ENCODE measurements at places on chromosomes 16 and 17.

DNA sequence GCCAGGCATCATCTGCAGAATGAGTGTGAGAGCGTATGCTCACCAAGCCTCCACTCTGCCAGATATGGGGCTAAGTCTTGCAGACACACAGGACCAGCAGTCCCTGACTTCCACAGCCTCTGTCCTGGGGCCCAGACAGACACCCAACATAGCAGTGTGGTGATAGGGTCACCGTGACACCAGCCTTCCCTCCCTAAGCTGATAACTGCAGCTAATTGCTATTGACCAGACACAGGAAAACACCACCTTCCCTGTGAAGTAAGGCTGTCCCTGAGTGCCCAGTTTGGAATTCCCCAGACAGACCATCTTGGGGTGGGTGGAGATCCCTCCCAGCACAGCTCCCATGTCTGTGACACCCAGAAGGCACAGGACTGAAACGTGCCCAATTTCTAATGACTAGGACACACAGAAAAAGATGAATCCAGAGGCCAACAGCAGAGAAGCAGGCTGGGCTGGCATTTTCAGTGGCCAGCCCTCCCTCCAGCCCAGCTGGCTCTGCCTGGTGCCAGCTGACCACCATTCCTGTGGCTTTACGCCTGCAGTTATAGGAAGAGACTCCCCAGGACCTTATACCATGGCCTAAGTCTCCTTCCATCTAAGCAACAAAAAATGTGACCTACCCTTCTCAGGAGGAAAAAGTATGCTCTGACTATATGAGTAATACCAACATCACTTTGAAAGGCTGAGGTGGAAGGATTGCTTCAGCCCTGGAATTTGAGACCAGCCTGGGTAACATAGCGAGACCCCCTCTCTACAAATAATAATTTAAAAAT, 30.3 kb downstream of the ATPAF2 start:
- no peak for DNase-seq

DNA sequence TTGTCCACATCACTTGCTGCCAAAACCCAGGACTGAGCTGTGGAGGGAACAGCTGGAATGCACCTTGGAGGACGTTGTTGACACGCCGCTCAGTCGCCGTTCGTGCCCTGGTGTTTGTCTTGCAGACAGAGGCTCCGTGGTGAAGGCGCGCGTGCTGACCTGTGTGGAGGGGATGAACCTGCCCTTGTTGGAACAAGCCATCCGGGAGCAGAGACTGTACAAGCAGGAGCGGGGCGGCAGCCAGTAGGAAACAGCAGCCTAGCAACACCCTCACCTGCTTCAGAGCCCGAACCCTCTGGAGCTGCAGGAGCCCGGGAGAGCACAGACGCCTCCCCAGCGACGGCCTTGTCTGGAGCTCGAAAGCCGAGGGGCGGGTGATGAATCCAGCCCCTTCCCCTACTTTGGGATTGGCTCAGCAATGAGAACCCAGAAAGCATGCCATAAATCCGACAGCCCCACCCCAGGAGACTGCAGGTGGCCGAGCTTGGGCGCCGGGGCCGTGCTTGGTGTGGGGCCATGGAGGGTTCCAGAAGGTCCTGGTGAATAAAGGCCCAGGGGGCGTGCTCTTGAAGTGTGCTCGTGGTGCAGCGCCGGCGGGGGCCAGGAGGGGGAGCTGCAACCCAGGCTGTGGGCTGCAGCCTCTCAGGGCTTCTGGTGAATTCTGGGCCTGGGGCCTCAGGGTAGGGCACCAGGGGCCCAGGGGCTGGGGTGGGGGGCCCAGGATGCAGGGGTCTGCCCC, 470 bp upstream of the CDK3 start:
- no peak for DNase-seq

DNA sequence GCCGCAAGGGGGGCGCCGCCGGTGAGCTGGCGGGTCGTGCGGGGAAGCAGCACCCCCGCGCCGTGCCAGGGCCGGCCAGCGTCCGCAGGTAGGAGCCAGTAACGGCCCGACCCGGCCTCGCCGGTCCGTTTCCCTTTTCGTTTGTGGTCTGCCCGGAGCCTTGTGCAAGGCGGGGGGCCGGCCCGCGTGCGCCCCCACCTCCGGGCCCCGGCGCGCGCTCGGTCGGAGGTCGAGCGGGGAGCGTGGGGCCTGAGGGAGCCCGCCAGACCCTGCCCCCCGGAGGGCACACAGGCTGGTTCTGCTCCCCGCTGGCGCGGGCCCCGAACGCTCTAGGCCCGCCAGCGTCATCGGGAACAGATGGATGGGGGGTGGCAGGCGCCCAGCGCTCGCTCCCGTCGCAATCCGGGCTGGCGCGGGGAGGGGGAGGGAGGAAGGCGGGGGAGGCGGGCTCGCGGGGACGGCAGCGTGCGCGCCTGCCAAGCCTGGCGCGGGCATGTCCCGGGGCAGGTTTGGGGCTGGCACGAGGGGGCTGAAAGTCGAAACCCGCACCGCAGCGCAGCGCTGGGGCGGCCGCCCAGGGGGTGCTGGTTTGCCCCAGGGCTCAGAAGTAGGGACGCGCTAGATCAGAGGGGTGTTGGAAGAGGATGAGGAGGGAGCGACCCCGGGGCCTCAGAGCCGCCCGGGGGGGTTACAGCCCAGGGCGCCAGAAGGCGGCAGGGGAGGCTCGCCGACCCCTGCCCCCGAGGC, 1.5 kb upstream of the GSE1 start:
- peak; percentile 49 for DNase-seq

DNA sequence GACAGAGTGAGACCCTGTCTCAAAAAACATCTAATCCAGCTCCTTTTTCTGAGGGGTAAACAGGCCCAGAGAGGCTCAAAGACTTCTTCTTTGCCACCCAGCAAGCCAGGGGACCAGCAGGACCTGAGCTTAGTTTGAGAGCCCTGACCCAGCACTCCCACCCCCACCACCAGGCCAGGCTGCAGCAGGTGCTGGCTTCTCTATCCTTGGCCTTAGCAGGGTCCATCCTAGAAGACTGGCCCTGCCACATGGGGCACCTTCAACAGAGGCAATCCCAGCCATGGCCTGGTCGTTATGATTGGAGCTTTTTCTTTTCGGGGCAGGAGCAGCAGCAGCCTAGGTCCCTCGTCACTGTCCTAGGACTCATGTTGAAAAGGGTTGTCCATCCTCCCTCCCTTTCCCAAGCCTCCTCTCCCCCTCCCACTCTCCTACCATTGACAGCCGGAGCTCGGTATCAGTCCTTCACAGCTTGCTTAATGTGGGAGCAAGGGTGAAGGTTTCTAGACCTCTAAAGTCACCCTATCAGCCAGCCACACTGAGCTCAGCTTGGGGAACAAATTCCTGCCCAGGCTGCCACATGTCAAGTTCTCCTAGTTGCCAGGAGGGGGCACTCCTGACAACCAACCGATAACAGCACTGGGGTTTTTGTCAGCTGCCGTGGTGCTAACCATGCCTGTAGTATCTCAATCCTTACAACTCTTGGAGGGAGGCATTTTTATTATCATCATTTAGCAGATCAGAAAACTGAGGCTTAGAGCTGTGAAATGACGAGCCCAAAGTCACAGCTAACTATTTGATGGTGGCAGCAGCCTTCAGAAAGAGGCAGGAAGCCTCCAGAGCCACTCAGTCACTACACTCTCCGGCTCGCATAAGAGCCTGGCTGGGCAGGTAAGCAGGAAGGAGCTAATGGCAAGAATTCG, 11.2 kb downstream of the MRPL27 start:
- DNase-seq, result no peak

DNA sequence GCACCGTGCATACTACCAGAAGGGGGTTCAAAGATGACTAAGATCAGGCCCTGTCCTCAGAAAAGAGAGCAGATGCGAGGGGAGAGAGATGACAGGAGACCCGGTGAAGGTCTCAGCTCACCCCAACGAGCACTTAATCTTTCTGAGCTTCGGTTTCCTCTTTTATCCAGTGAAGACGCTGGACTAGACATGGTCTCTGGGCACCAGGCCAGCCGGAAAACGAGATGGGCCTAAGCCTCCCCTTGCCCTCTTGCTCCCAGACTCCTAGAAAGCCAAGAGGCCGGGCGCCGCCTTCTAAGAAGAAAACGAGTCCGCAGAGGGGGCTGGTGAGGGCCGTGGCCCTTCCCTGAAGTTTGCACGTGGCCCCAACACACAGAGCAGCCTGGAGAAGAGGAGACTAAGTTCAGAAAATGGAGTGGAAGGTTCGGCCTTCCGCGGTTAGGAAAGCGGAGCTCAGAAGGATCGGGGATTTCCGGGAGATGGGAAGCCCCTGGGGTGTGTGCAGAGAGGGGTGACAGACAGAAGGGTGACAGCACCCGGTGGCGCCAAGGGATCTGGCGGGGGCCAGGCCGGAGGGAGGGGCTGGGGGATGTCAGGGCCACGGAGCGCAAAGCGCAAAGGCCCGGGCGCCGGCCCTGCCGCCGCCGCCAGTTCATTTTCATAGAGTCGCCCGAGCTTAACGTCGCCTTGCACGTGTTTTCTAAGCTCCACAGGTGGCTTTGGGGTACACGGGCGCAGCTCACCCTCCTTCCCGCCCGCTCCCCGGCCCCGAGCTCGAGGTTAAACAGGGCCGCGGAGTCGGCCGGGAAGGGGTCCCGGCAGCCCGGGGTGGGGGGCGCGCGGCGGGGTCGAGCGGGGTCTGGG, 42.1 kb upstream of the BHLHA9 start:
- no peak for DNase-seq

GRCh38 chr17:33199571-33200510, 93.3 kb downstream of the ASIC2 start:
- DNase-seq, result no peak

DNA sequence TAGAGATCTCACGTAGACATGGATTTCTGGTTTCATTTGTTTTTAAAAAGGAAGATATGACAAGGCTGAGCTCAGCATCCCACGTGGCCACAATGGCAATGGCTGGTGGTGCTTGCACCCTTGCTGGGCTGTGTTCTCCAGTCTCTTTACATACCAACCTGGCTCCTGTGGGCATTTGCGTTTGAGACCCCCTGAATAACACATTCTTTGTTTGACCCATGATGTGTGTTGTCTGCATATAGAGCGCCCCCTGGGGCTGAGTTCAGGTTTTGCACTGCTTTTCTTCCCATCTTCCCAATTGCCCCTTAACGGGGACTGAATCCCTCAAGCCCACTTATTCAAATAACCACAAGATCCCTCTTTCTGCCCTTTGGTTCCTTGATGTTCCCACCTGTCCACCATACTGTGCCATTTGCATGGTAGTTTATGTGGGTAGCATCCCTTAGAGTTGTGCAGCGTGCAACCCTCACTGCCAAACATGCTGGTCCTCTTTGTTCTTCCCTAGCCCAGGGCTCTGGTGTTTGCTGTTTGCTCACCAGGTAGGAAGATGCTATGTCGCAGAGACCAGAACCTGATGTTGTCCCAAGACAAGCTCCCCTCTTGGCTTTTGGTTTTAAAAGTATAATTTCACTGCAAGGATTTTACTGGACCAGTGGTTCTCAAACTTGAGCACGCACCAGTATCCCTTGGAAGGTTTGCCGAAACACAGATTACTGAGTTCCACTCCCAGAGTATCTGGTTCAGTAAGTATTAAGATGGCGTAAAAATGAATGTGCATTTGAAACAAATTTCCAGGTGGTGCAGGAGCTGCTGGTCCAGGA, 38.5 kb upstream of the NKD1 start:
- DNase-seq, result peak; percentile 3

DNA sequence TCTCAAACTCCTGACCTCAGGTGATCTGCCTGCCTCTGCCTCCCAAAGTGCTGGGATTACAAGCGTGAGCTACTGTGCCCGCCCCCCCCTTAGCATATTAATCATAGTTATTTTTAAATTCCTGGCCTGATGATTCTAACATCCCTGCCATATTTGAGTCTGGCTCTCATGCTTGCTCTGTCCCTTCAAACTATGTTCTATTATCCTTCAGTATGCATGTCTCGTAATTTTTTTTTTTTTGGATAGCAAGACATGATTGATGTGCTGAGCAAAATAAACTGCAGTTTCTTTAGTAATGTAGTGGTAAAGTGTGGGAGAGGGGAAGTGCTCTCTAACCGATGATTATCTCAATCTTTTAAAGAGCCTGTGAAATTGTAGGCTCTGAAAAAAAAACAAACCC, 34.3 kb upstream of the TMEM92 start:
- DNase-seq, result no peak

GRCh38 chr17:39653662-39654331, 11.4 kb upstream of the TCAP start:
- no peak for DNase-seq

DNA sequence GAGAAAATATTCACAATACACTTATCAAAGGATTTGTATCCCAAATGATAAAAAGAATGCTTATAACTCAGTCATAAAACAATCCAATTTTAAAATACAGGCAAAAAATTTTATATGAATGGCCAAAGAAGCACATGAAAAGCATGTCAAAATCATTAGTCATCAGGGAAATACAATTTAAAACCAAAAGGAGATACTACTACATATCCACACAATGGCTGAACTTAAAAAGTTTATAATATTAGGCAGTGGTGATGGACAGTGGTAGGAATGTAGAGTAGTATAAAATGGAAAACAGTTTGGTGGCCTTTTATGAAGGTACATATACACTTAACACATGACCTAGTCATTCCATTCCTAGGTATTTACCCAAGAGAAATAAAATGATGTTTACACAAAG, 12.2 kb downstream of the CMC2 start:
- DNase-seq, result no peak

DNA sequence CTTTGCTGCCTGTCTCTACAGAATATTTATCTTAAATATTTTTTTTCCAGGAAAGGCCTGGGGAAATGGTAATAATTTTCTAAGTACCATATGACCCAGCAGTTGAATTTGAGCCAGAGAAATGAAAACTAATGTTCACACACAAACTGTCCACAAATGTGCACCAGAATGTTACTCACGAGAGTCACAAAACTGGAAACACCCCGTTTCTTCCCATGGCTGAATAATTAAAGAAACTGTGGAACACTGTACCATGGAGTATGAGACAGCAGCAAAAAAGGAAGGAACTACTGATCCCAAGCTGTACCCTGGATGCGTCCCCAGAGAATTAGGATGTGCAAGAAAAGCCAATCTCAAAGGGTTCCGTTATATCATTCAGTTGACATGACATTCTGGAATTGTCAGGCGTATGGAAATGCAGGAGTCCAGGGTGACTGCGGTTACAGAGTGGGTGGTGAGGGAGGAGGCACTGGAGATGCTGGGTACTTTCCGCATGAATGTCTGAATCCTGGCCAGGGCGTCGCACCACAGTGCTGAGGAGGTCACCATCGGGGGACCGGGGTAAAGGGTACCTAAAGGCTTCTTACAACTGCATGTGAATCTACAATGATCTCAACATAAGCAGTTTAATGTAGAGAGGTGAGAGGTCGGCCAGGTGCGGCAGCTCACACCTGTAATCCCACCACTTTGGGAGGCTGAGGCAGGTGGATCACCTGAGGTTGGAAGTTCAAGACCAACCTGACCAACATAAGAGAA, 34.5 kb downstream of the USP22 start:
- DNase-seq, result no peak
